ENCODE measurements at places on chromosomes 13 and 19.

DNA sequence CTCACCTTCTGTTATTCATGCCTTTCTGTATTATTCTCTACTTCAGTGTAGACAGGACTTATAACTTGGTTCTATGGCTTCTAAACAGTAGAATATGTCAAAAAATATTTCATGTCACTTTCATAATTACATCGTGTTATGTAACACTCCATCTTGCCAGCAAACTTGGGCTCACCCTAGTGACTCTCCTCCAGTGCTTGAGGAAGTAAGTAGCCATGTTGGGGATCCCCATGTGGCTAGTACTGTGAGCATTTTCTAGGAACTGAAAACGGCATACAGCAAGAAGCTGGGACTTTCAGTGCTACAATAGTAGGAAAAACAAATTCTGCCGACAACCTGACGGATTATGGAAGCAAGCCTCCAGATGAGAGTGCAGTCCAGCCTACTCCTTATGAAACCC lies 495.6 kb downstream of the SLITRK6 start:
- DNase-seq = no peak

GRCh38 chr13:40756042-40756441 lies 14.9 kb downstream of the MRPS31 start:
- no peak for DNase-seq

DNA sequence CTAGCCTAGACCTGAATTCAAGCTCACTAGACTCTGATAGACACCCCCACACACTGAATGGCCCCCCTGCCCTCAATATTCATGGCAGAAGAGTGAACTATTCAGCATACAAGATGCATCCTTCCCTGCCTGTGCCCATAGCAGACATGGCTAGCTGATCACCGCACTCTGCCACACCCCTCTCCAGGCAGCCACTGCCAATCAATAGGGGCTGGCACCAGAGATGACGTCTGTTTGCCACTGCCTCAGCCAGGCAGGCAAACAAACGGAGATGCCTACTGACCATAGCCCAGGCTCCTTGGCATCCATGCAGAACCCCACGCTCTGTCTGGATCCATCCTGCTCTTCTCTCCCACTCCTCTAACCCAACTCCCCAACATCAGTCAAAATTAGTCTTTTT lies 13.8 kb upstream of the NPAS1 start:
- DNase-seq = no peak

GRCh38 chr13:45303026-45303425 lies 38.0 kb downstream of the TPT1 start:
- no peak for DNase-seq

- no peak for DNase-seq
Observed at GRCh38 chr13:53005626-53006025, 23.0 kb upstream of the OLFM4 start.

- no peak for DNase-seq
Observed at GRCh38 chr19:18321734-18322102, 1.2 kb downstream of the LSM4 start.

GRCh38 chr13:29551214-29551613 lies 44.3 kb downstream of the SLC7A1 start:
- no peak for DNase-seq

Measured in amygdala (tissue), 56 donors.